ENCODE measurements at places on chromosomes 13 and 19. TPM values are rescaled to one million over a fixed set of nuclear protein-coding genes. Genes with fewer than 3 reads are reported as not detected.

ATG4D gene
- 33.3 TPM for polyA plus RNA-seq

DNA sequence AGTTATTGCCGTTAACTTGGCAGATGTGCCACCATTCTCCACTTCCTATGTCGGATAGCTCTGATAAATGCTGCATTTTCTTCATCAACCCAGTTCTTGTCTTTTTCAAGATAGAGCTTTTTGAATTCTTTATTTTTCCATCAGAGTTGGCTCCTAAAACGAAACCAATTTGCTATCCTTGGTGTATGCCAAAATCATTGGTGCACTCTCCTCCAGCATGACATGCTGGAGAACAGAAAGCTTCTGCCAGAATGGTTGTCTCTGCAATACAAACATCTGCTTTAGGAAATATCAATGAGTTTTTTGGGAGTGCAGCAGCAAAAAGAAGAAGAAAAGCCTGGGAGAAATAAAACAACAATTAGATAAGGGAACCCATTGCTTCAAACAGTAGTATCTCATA, 124.2 kb downstream of the CDK8 start:
- DNase-seq, result no peak

DNA sequence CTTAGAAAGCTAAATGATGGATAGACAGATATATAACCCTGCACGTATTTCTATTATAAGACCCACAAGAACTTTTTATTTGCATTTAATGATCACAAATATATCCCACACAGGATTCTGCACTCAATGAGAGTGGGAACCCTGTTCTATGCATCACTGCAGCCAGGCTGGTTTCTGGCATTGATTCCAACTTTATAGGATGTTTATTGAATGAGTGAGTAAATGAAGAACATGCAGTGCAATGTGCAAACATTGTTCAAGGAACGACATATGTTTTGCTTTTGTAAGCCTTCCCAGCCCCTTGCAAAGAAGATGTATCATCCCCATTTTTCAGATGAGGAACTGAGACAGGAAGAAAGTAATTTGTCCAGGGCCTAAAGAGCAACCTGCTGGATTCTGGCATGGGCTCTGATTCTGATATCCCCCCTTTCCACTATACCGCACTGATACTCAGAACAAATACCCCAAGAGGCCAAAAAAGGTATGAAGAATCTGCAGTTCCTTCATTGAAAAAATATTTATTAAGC, 246.3 kb downstream of the LACC1 start:
- DNase-seq, result no peak

ETV2 gene
- polyA plus RNA-seq, result 1.3 TPM

PRSS57 gene
- 0.15 TPM for polyA plus RNA-seq

MUC16 gene
- 0.03 TPM for polyA plus RNA-seq
